ENCODE measurements at places on chromosomes 11 and 22.

DNA sequence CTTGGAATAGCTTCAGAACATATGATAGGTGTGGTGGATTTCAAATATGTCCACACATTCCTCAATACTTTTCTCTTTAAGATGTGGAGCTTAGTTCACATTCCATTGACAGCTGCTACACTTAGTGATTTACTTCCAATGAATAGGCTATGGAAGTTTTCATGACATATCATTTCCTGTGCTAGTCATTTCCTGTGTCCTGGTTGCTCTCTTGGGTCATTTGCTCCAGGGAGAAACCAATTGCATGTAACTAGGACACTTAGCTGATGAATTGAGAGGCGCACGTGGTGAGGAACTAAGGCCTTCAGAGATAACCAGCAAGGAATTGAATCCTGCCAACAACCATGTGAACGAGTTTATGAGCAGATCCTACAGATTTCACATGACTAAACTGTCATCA is 120.9 kb downstream of the SLC17A6 start:
- DNase-seq: no peak
- no peak overlapping the region for H3K4me3 ChIP-seq
- H3K27me3 ChIP-seq: no peaks in the 10 kb centered on the region
- no peaks in the 10 kb centered on the region for H3K36me3 ChIP-seq
- no peaks in the 10 kb centered on the region for H3K4me1 ChIP-seq

- DNase-seq: no peak
- no peaks in the 10 kb centered on the region for H3K36me3 ChIP-seq
- no peak overlapping the region for H3K27ac ChIP-seq
- no peak overlapping the region for H3K4me3 ChIP-seq
- no peaks in the 10 kb centered on the region for H3K4me1 ChIP-seq
Observed at GRCh38 chr11:45528435-45528834, 137.0 kb downstream of the CHST1 start.

GRCh38 chr11:69520186-69520916 is 38.9 kb downstream of the LINC01488 start:
- no peak overlapping the region for H3K27ac ChIP-seq
- no peak overlapping the region for H3K4me3 ChIP-seq

DNA sequence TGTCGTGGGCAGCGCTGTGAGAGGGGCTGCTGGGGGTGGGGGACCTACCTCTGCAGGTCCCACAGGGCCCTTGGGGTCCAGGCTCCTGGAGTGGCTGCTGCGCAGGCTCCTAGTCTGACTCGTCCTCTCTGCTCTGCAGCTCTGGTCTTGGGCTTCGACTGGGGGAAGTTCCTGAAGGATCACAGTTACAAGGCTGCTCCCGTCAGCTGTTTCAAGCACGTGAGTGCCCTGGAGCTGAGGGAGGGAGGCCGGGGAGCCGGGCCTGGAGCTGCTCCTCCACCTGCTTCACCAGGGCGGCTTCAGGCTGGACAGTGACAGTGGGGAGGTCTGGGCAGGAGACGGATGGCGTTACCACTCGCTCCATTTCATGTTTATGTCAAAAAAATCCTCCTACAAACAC is 11.9 kb downstream of the L3MBTL2 start:
- H3K27ac ChIP-seq: peak overlapping the region; percentile 18
- DNase-seq: no peak
- no peaks in the 10 kb centered on the region for H3K27me3 ChIP-seq
- H3K4me3 ChIP-seq: no peak overlapping the region

DNA sequence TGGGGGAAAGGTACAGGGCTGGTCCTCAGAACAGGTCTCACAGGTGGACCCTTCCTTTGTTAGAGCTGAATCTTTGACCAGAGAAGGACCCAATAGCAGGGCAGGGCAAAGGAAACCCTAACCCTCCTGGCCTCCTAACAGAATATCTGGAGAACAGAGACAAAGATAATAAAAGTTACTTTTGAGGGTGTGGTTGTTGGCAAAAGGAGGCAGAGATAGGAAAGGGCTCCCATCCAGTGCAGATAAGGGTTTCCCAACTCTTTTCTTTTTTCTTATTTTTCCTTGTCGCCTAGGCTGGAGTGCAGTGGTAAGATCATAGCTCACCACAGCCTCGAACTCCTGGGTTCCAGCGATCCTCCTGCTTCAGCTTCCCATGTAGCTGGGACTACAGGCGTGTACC is 11.9 kb downstream of the PCSK7 start:
- no peak for DNase-seq
- H3K36me3 ChIP-seq: 0 out of 2 replicates have a peak, but pooled peaks cover 6% of the 10 kb centered on the region
- H3K27ac ChIP-seq: no peak overlapping the region

DNA sequence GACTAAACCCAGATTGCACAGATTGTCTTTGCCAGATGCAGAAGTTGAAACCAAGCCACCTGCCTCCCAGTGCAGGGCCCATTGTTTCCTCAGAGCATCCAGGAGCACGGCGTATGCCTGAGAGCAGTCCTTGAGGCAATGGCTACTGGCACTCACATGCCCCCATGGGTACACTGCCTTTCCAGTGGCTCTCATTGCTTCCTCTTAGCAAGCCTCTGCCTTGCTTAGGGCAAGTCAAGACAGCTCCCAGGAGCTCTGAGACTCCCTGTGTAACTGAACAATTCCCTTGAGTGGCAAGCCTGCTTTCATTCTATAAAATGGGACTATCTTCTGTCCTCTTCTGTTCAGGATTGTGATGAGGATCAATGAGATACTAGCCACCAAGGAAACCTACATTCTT is 4.1 kb downstream of the SYTL2 start:
- peaks cover 24% of the 10 kb centered on the region for H3K27me3 ChIP-seq
- DNase-seq: no peak
- H3K4me3 ChIP-seq: no peak overlapping the region
- H3K4me1 ChIP-seq: peaks cover 9% of the 10 kb centered on the region
- no peaks in the 10 kb centered on the region for H3K36me3 ChIP-seq

DNA sequence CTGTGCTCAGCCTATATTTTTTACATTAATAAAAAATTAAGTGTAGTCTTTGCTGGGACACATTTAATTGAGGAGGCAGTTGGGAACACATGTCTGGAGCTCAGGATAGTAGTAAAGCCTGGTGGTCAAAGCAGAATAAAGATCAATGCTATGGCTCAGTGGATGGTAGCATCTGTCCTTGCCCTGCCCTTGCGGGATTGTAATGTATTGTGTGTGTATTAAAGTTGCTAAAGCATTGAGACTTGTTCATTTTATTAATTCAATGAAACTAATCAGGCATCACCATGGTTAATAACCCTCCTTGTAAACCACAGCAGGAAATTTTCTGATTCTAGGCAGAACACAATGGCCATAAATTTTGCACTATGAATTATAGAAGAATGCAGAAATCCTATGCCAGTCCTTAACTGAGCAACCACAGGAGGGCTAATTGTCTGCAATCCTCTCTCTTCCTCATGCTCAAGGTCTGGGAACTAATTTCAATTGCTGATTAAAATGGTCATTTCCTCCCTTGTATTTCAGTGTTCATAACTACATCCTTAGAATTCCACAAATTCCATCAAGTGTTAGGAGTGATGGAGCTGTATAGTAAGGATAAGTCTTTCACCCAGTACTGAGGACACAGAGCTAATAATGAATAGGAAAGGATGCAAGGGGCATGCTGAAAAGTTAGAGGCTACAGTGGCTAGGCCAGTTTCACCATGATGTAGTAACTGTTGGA is 403.2 kb upstream of the DDI1 start:
- peaks cover 8% of the 10 kb centered on the region for H3K36me3 ChIP-seq
- H3K4me3 ChIP-seq: no peak overlapping the region
- H3K27ac ChIP-seq: peak overlapping the region; percentile 88
- H3K27me3 ChIP-seq: no peaks in the 10 kb centered on the region

- peaks cover 5% of the 10 kb centered on the region for H3K4me1 ChIP-seq
- no peak overlapping the region for H3K27ac ChIP-seq
- no peaks in the 10 kb centered on the region for H3K27me3 ChIP-seq
- no peak overlapping the region for H3K4me3 ChIP-seq
Observed at GRCh38 chr11:3046641-3047040, 10.6 kb downstream of the CARS1 start.

DNA sequence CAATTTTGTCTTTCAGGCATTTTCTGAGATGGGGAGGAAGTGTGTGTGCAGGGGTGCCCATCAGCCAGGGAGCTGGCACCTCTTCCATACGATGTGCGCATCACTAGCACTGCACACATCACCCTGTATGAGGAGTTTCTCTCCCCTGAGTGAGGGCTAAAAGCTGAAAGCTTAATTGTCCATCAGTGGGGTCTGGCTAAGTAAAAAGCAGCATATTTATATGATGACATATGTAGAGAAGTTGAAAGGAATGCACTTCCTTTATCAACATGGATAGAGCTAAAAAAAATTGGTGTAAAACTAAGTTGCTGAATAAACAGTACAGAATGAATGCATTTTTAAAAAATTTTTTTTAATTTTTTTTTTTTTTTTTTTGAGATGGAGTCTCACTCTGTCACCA is 4.0 kb downstream of the VSTM5 start:
- H3K36me3 ChIP-seq: no peaks in the 10 kb centered on the region
- peaks cover 10% of the 10 kb centered on the region for H3K27me3 ChIP-seq
- H3K27ac ChIP-seq: no peak overlapping the region
- peaks cover 9% of the 10 kb centered on the region for H3K4me1 ChIP-seq
- H3K4me3 ChIP-seq: no peak overlapping the region
- DNase-seq: no peak

DNA sequence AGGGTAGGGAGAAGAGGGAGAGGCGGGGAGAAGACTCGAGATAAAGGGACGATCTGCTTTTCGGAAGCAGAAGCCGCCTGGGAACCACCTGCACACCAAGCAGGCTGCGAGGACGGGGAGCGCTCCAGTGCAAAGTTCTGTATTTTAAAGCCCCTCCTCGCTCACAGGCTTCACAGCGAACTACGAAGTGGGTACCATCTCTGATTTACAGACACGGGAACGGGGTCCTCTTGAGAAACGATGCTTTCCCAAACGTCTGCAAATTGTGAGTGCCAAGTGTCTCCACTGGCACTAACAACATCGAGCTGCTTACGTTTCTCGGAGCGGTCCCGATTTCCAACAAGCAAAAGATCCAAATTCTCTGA is 700 bp upstream of the STX3 start:
- no peaks in the 10 kb centered on the region for H3K36me3 ChIP-seq
- no peak overlapping the region for H3K27ac ChIP-seq
- H3K4me1 ChIP-seq: peaks cover 16% of the 10 kb centered on the region

DNA sequence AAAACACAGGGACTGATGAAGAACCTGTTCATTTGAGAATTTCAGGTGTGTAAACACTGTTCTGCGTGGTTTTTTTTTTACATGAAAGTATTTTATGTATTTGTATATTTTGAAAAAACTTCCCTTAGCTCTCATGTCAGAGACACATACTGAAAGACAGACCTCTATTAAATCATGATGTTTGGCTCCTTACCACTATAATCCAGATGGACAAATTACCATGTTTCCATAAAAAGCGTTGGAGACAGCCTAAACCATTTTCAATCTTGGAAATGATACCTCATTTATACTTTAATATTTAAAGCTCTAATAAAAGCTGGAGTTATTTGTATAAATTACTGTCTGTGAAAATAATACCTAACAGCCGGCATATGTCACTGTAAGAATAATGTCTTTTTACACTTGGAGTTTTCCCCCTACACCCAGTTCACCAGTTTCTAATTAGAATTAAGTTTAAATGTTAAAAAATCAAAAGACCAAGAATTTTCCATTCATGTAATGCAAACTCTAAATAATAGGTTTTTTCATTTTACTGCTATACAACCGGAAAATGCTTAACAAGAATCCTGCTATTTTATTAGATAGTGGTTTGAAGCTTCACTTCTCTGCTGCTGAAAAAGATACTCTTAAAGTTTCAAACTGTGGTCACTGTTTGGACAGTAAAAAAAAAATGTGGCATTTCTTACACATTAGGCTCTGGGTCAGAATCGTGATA is 30.8 kb downstream of the APLP2 start:
- H3K36me3 ChIP-seq: no peaks in the 10 kb centered on the region
- no peak for DNase-seq
- no peaks in the 10 kb centered on the region for H3K27me3 ChIP-seq
- H3K4me3 ChIP-seq: no peak overlapping the region

GRCh38 chr11:13339195-13340153 is 61.9 kb downstream of the BMAL1 start:
- H3K27me3 ChIP-seq: no peaks in the 10 kb centered on the region
- H3K27ac ChIP-seq: no peak overlapping the region
- H3K36me3 ChIP-seq: no peaks in the 10 kb centered on the region
- no peaks in the 10 kb centered on the region for H3K4me1 ChIP-seq
- DNase-seq: no peak

All from GM23338 (cell line).